ENCODE measurements at places on chromosomes 12 and 14.

DNA sequence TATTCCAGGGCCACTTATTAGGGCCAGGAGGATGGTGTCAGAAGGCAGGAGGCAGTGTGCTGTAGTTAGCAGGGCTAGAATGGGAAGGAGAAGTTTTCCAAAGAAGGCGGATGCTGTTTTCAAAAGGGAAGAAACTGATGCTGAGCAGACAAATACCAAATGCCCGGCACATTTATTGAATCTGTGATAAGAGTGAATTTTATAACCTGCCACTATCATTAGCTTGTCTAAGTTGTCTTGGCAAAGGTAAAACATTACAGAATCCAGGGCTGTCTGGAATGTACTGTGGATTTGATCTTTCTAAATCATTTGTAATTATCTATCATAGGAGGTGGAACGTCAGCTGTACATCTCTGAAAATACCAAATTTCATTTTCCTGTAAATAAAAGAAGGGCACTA, 40.8 kb downstream of the NDUFA12 start:
- DNase-seq, result no peak

- DNase-seq, result no peak
Measured at GRCh38 chr12:104486943-104487819, 30.4 kb downstream of the CHST11 start.

DNA sequence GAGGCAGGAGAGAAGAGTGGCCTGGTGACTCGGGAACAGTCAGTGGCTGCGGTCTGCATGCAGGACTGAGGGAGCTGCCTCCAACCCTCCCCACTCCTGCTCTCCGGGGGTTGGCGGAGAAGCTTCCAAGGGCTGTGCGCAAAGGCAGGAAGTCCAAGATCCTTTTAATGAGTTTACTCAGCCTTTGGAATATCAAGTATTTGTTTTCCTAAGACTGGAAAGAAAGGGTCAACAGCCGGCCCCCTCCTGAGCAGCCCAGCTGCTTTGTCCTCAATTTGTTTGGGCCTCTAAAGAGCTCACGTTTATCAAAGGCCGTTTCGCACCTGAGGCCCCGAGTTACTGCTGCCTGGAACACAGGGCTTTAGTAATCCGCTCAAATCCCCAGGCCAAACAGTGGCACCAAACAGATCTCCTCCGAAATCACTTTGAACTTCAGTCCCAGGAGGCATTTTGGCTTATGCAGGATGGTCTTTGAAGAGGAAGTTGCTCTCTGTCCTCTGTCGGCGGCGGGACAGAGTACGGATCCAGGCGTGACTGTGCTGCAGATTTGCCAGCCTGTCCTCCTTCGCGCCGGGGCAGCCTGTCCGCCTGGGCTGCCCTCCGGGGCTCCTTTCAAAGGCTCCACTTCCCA, 117.2 kb upstream of the FZD10 start:
- no peak for DNase-seq

DNA sequence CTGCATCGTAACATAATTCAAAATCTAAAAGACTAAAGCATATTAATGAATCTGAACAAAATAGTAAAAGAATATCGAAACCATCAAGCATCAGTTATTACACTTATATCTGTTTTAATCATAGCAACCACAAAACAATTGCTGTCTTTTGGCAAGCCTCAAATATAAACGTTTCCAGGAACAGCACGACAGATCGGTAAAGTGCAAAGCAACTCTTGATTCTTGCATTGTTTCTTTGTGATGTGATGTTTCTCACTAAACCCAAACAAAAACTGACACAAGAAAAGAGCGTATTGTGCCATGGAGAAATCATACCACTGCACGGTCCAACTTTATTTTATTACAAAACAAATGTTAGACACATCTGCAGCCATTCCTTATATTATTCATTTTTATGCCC, 9.2 kb upstream of the MYF6 start:
- no peak for DNase-seq

- DNase-seq, result no peak
Measured at GRCh38 chr14:24162093-24162492, 1.0 kb downstream of the IRF9 start.

DNA sequence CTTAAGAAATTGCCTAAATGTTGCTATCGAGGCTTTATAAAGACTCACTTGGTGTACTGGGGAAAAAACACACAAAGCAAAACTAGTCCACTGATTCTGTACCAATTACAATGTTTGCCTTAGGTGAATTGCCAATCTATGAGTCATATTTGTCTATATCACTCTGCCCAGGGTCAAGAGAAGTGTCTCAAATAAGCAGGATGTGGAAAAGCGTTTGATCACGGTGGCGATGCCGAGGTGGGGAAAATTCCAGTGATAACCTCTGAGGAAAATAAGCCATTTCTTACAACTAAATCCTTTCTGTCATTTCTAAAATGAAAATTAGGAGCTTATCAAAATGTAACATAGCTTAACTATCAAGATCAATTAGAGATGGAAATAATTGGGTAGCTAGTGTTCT, 148.6 kb upstream of the DIO3 start:
- DNase-seq, result no peak

DNA sequence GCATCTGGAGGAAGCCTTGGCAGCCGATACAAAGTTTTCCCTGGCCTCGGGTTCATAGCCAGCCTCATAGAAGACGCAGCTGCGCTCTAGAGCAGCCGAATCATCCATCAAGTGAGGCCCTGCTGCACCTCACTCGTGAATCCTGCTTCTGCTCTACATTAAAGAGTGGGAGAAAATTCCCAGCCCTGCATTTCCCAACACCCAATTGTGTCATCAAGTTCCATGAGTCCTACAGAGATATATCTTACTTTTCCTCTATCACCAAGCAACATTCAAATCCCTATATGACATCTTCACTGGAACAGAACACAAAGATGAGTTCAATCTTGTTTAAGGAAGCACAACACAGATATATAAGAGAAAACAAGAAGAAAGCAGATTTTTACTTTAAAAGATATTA, 139.3 kb downstream of the TTC7B start:
- DNase-seq, result no peak

DNA sequence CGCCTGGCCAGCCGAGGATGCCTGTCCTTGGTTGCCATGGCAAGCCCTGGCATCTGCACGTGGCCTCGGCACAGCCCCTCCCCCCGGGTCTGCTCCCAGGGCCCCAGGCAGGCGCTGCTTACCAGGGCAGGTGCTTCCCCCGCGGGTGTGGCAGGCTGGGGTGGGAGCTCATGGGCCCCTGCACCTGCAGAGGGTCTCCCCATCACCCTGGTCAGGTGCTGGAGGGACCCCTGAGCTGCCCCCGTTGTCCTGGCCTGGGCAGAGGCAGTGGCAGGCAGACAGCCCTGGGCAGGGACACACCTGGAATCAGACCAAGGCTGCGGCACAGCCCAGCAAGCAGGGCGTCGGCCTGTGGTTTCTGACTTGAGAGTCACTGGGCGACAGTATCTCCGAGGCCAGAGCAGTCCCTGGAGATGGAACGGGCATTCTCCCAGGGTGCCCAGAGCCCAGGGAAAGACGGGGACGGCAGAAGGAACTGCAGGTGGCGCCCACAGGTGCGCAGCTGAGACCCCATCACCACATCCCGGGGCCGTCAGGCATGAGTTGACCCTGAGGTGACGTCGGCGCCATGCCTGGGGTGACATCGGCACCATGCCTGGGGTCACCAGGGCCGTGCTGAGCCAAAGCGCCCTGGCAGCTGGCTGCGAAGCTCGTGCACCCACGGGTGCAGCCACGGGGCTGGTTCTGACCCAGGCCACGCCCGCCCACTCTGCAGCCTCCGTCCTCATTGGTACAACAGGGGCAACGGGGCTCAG, 56.1 kb upstream of the FBRSL1 start:
- no peak for DNase-seq

GRCh38 chr12:57983146-57983857, 41.9 kb downstream of the ATP23 start:
- DNase-seq, result peak; percentile 17

- no peak for DNase-seq
Measured at GRCh38 chr14:88289234-88289633, 33.8 kb downstream of the KCNK10 start.

GRCh38 chr14:90645842-90646443, 170.3 kb downstream of the TTC7B start:
- DNase-seq, result no peak

DNA sequence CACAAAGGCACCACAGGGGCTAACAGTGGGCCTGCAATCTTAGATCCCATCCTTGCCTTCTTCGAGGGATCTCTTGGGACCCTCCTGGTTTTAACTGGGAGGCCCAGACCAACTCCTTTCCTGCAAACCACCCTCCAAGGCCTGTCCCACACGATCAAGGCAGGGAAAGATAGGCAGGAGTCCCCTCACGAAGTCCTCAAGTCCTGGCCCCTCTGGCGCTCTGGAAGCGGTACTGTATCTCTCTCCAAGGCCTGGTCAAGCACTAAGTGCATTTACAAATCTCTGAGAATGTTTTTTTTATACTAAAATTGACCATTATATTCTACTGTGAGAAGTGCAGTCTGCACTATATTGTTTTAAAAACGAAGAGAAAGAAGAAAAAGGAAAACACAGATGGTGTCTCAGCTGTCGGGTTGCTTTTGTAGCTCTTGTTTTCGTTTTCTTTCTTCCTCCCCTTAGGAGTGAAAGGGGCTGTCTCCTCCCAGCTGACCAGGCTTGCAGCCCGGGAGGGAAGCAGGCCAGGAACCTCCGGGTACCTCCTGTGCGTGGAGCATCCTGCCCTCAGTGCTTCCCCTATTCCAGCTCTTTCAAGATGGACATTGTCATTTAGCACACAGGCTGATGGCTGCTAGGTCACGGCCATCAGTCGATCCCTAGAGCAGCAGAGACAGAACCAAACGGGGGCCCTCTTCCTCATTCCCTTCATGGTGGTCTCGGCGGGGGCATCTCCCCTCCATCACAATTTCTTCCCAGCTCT, 56.7 kb downstream of the FAM222A start:
- no peak for DNase-seq

GRCh38 chr12:110104188-110105094, 19.7 kb upstream of the IFT81 start:
- no peak for DNase-seq

GRCh38 chr12:115010324-115010995, 326.5 kb upstream of the TBX3 start:
- no peak for DNase-seq

DNA sequence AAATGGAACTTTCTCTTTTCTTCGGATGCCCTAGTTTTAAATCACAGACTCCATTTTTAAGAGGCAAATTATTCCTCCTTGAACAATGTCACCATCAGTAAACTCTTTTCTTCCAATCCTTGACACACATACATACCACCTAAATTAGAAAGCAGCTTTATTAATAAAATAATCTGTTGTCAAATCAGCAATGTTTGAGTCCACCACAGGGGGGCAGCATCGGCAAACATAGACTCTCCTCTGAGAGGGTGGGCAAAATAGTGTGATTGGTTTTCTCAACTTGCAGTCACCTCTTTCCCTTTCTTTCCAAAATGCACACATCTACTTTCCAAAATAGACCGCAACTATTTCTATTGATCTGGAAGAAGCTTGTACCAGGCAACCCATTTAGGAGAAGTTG, 438.4 kb upstream of the OR4E1 start:
- no peak for DNase-seq

GRCh38 chr14:61438860-61439765, 117.7 kb downstream of the PRKCH start:
- no peak for DNase-seq

GRCh38 chr12:275812-276211, 13.2 kb upstream of the SLC6A13 start:
- no peak for DNase-seq

- no peak for DNase-seq
Measured at GRCh38 chr14:42854061-42854460, 1247.4 kb downstream of the LRFN5 start.

DNA sequence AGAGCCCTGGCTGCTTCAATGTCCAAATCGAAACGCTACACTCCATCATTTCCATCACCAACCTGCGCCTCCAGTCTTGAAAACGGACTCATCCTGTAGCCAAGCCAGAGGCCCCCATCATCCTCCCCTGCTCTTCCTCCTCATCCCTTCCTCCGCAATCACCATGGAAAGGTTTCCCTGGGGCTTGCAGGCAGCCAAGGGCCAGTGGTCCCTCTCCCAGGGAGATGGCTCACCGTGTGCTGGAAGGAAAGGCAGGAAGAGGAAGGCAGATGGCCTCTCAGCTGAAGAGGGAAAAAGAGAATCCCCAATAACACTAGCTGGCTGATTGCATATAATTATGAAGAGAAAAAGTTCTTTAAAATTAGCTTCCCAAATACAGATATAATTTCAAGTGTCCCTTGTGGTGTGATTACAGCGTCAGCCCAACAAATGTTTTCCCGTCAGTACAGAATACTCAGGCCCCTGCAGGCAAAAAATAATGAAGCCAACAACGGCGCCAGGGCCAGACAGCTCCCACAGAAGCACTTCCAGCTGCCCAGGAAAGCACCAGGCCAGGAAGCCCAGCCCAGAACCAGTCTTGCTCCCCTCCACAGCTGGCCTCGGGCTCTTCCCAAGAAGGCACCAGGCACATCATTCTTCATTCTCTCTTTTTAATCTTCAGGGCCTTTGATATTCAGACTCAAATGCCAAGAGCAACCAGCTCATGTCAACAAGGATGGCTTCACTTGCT, 24.7 kb downstream of the ITPK1 start:
- no peak for DNase-seq

DNA sequence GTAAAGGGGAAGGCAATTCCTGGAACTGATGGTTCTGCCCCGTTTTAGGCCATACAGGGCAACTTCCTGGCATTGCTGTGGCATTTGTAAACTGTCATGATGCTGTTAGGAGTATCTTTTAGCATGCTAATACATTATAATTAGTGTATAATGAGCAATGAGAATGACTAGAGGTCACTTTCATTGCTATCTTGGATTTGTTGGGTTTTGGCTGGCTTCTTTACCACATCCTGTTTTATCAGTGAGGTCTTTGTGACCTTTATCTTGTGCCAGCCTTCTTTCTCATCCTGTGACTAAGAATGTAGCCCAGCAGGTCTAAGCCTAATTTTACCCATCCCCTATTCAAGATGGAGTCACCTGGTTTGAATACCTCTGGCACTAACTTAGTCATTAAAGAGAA, 51.2 kb downstream of the TESPA1 start:
- no peak for DNase-seq

- no peak for DNase-seq
Measured at GRCh38 chr12:107378609-107379008, 285.3 kb upstream of the CRY1 start.

GRCh38 chr14:67444395-67444794, 32.4 kb upstream of the PLEK2 start:
- DNase-seq, result no peak

DNA sequence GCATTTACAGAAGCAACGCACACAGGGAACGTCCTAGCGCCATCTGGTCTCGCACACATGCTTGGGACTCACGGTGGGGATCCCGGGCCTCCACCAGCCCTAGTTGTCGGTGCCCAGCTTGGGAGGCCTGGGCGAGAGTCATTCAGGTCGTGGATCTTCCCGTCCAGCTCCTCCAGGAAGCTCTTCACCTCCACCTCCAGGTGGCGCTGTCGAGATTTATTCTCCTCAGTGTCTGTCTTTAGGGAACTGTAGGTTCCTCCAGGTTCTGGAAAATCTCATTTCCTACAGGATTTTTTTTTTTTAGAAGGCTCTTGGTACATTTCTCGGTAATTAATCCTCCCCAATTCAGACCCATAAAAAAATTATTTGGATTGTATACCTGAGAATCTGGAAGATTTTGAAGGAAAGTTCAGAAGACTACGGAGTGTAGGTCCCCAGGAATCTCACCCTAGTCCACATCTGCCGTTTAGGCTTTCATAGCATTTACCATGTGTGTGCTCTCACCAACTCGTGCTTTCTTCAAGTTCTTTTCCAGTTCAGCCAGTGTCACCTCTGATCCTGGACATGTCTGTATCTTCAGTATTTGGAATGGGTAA, 910.0 kb downstream of the TMEM121 start:
- DNase-seq, result no peak

GRCh38 chr12:109767456-109767855, 53.8 kb downstream of the FAM222A start:
- no peak for DNase-seq

- no peak for DNase-seq
Measured at GRCh38 chr14:105450864-105451720, 23.5 kb upstream of the CRIP2 start.
